SJSA1 (cell line): ENCODE measurements at places on chromosomes 7 and 10. TPM values are rescaled to one million over a fixed set of nuclear protein-coding genes. Genes with fewer than 3 reads are reported as not detected.
A peak's percentile ranks its signal among the peaks of the same experiment; 100 is the strongest.

DNA sequence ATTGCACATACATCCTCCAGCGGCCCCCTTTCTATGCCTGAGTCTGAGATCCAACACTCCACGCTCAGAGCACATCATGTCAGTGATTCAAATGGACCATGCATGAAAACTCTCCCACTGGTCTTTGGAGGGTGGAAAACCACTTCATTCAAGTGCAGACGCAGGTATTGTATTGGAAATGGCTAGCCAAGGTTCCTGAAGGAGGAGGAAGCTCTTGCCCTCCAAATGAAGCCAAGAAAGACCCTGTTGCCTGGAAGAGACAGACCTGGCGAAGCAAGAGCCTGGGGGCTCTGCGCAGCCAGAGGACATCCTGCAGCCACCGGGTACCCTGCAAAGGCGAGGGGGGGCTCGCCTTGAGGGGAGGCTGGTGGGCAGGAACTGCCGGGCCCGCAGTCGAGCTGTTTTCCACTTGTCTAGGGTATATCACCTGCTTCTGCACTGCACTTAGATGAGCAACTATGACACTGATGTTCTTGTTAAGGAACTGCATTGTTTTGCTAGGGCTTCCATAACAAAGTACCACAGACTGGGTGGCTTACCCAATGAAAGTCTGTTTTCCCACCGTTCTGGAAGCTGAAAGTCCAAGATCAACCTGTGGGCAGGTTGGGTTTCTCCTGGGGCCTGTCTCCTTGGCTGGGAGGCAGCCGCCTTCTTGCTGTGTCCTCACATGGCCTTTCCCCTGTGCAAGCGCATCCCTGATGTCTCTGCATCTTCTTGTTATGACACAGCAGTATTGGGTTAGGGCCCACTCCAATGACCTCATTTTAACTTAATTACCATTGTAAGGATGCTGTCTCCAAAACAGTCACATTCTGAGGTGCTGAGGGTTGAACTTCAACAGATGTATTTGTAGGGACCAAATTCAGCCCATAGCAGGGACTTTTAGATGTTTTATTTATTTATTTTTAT lies 233.4 kb downstream of the ARHGAP12 start:
- DNase-seq, result no peak

The AGMO gene
- not detected in 2 replicates for total RNA-seq

DNA sequence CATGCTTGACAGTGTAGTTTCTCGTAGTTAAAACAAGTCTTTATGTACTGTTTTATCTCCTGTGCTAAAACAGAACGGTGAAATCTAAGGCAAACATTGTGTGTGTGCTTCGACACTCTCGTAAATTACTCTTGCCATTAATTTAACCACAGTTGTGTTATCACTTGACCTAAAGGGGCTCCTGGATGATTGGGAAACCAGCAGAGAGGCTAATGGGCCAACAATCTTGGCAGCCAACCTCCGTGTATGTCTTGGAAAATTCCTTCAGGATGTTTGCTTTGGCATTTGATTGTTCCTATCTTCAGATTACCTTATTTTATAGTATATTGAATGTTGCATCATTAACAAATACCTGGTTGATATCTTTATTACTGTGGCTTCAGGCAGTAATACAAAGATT lies 409.5 kb downstream of the SDK1 start:
- no peak for DNase-seq

GRCh38 chr7:88344956-88345832 lies 38.5 kb upstream of the STEAP4 start:
- no peak for DNase-seq

The DMBT1 gene
- total RNA-seq, result not detected in 2 replicates

- no peak for DNase-seq
These were observed 308.3 kb upstream of the STEAP1 start for GRCh38 chr7:89845952-89846351.

The DOCK1 gene
- total RNA-seq, result 50.8 and 60.4 TPM in 2 replicates

DNA sequence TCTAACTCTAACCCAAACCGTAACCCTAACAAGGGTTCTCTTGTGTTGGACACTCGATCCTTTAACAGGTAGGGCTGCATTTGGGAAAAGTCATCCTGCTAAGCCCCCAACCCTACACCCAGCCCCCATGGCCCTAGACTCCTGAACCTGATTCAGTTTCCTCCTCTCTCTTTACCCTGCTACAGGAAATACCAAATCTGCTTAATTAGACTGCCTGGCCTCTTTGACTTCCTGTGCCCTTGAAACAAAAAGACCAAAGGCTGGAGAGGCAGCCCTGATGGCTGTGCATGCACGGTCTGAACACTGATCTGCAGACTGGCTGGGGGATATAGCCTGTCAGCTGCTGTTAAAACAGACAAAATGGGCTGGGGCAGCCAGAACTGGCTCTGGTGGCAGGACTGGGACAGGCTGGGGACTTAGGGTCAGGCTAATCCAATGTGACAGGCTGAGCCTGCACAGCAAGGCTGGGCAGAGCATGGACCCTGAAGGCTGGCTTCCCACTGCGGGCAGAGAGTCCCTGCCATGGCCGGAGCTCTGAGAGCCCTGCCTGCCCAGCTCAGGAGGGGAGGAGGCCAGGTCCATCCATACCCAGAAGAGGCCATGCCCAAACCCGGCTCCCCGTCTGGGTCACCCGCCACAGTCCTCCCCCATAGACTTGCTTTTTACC lies 51.0 kb upstream of the MSMB start:
- no peak for DNase-seq

- peak; percentile 60 for DNase-seq
These were observed 9.6 kb upstream of the MYPN start for GRCh38 chr10:68099736-68100135.

DNA sequence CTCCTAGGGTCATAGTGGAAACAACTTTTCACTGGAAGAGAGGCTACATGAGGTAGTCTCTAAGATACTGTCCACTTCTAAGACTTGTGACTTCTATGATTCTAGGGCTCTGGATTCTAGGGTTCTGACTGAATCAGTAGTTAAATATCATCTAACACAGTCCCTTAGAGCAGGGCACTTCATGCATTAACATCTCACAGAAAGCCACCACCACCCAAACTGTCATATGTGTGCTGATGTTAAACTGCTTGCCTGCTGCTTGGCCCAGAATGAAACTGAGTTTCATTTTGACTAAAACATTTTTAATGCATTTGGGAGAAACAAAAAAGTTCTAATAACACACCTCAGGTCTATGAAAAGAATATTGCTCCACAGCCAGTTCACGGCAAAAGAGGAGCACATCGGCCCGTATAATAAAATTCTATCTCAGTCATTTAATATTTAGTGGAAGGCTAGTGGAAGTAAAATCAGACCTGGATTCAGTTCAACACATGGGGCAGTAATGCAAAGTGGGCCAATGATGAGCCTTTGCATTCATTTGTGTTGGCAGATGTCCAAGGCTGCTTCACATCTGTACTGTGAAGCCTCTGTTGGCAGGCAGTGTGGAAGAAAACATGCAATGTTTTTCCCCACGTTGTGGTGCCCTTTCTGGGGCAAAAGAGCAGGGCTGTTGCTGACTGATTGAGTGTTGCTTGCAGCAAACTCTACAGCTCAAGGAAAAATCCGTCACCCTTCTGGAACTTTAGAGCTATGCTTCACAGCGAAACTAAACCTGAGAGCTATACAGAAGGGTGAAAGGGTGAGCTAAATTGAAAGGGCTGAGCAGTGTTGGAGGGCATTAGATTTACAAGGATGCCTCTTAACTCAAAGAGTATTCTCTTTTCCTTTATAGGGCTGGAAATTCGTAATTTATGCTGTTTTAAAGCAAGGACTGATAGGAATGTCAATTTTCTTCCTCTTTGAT lies 33.5 kb upstream of the AUTS2 start:
- DNase-seq, result no peak

The TMEM236 gene
- 0.08 TPM in 1 of 2 replicates, not detected in the other for total RNA-seq

DNA sequence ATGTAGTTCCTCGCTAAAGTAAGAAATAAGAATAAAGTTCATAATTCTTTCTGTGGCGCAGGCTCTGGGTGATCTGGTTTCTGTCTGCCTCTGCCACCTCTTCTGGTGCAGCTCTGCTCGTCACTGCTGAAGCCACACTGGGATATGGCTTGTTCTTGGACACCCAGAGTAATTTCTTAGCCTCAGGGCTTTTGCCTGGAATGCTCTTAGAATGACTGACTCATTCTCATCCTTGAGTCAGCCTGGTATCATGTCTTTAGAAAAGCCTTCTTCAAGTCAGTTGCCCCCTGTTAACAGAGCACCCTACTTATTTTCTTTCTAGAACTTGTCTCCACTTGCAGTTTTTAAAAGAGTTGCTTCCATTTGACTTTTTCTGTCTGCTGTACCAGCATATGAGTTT lies 2.0 kb downstream of the ZSCAN25 start:
- peak; percentile 87 for DNase-seq

The GJD4 gene
- 0.13 TPM in 1 of 2 replicates, not detected in the other for total RNA-seq

The PTER gene
- total RNA-seq, result 13.0 and 26.0 TPM in 2 replicates

DNA sequence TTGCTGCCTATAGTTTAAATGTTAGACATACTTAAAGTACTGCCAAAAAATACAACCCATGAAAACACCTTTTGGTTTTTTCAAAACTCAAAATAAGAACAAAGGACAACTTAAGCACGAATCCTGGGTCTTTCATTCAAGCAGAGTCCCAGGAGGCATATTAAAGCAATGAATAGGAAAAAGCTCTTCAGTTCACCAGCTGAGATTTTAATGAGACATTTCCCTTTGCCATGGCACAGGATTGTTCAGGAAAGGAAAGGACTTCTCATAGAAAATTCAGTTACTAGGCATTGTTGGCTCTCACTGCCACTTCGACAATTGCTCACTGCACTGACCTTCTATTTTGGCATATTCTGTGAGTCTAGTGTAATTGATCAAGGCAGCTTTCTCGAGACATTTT lies 133.5 kb upstream of the FEZF1 start:
- no peak for DNase-seq

DNA sequence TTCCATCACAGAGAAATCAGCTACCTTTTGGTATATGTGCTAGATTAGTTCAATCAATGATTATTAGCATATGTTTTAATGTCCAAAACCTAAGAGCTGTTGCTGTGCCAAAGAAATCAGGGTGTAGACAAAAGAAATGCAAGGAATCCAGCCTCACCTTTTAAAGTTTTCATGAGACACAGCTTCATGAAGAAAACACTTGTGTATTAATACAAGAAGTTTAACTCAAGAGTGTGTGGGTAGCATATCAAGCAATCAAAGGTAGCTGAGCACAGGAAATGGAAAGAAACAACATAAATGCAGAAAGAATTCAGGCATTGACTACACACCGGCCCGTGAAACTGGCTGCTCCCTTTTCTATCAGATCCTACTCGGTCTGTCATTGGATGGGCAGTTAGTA lies 76.0 kb upstream of the CAV2 start:
- DNase-seq, result no peak

The ASAH2 gene
- 1.9 TPM in 1 of 2 replicates, not detected in the other for total RNA-seq

The AKR1C8 gene
- 0.16 TPM in 1 of 2 replicates, not detected in the other for total RNA-seq

GRCh38 chr7:150458756-150459155 lies 8.3 kb downstream of the GIMAP8 start:
- DNase-seq, result no peak

DNA sequence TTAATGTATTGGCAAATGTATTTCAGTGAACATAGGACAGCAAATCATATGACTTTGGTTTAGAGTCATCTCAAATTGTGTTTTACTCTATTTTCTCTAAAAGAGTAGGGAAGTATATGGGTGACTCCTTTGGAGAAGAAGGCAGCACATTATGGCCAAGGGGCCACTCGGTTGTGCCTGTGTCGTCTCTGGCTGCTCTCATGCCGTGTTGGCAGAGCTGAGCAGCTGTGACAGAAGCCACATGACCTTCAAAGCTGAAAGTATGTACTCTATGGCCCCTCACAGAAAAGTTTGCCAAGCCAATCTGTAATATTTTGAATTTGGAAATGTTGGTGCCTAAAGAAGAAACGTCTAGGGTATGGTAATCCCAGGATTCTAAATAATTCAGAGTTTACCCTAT lies 47.5 kb downstream of the TASOR2 start:
- no peak for DNase-seq

The C10orf62 gene
- total RNA-seq, result not detected in 2 replicates
